ENCODE measurements at places on chromosomes 11 and 22. TPM values are rescaled to one million over a fixed set of nuclear protein-coding genes. Genes with fewer than 3 reads are reported as not detected.

MIAT gene
- total RNA-seq, result 0.37 TPM

TNNI2 gene
- total RNA-seq, result 0.63 TPM

CCDC86 gene
- total RNA-seq, result 34.1 TPM

CCDC188 gene
- not detected for total RNA-seq

SNX15 gene
- total RNA-seq, result 14.2 TPM

ARHGAP8 gene
- total RNA-seq, result 29.4 TPM

MUS81 gene
- total RNA-seq, result 23.6 TPM

OR8B4 gene
- not detected for total RNA-seq

YAP1 gene
- 81.4 TPM for total RNA-seq

PANX3 gene
- not detected for total RNA-seq

MMP20 gene
- total RNA-seq, result not detected

CSNK2A3 gene
- 0.33 TPM for total RNA-seq

ST14 gene
- 146 TPM for total RNA-seq

TRIM22 gene
- total RNA-seq, result 14.9 TPM

OR5P2 gene
- not detected for total RNA-seq

PRRG4 gene
- 25.5 TPM for total RNA-seq
